ENCODE measurements at places on chromosomes 2 and 18.

DNA sequence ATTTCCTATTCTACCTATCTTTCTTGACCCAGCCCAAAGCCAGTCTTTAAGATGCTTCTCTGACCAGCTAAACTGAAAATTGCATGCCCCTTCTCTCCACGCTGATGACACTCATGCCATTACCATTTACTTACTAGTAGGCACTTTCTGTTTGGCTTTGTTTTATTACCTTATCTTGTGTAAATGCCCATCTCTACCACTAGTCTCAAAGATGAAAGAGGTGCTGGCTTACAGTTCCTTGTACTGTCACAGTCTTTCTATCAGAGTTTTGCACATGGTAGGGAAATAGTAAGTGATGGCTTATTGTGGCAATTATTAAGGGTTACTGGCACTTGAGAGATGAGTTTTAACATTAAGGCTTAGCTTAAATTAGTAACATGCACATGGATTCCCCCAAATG lies 352.1 kb downstream of the RBM43 start:
- DNase-seq, result no peak

DNA sequence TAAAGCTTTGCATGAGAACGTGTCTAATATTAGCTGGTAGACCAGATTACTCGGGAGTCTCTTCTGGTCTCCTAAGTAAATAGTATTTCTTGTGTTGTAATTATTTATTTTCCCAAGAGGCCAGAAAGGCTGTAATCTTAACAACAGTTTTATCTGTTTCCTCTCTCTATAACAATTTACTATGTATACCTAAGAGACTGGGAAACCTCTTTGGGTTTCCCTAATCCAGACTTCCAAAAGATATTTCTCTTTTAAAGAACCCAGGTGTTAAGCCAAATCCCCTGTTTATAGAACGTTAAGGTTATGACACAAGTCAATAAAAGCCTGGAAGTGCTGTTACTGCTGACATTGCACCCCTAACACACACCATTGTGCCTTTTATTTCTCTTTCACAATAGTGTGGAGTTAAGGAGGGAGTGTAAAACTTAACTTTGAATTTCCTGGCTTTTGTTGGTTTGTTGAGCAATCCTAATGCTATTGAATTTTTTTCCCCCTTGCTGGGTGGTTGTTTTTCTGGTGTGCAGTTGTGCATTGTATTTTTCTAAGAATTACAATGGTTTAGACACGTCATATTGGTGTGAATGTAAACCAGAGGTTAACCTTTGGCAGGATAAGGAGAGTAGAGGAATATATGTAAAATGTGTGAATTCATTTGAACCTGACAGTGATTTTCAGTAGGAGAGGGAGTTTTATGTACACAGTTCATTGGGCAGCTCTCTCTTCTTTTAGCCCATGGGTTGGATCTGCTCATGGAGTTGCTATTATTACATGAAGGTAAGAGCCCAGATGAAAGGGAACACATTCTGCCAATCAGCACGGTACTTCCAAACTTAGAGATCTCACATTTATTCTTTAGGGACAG lies 192.8 kb downstream of the MTX2 start:
- no peak for DNase-seq

DNA sequence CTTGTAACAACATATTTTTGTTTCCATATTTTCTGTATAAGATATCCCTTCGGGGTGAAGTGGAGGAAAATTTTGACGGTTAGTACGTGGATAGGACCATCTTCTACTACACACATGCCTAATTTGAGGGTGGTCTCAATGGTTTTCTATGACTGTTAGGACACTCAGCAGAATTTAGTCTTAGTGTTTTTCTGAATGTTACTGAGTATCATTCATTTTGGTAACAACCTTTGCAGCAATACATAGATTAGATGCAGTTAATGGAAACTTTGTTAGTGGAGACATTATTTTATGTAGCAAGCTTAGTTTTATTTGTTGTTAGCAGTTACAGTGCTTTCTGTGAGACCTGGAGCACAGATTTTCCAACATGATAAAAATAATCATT lies 1.6 kb downstream of the ITGAV start:
- no peak for DNase-seq

DNA sequence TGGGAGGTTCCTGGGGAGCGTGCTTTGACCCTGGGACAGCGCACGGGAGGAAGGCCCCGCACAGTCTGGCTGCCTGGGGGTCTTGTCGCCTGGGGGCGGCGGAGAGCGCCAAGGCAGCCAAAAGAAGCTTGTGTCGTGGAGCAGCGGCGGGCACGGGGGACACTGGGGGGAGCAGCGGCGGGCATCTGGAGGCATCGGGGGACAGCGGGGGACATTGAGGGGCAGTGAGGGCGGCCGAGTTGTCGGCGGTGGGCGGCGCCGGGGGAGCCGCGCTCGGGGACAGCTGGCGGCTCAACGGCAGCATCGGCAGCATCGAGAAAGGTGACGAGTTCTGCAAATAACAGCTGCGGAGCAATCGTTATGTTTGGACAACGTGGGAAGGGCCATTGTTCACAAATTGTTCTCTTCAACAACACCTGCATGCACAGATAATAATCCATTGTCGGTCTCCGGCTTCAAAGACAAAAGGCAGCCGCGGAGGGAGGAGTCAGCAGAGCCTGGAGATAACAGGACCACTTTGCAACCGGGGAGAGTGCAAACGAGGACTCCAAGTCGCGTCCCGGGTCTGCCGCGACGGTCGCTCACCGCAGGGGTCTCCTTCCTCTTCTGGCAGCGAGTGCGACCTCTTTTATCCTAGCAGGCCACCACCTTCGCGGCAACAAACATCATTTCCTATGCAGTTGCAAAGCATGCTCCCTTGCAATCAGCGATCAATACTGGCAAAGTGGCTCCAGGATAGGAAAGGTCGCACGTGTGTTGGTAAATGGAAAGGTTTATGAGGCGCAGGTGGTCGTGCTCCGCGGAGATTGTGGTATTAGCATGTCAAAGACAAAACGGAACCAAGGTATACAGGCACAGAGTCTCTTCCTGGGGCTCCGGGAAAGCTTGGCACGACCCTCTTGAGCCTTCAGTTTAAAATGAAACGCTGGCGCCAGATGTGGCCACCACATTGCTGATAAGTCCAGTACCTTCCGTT lies 132.3 kb upstream of the DLX2 start:
- DNase-seq, result peak; percentile 75

DNA sequence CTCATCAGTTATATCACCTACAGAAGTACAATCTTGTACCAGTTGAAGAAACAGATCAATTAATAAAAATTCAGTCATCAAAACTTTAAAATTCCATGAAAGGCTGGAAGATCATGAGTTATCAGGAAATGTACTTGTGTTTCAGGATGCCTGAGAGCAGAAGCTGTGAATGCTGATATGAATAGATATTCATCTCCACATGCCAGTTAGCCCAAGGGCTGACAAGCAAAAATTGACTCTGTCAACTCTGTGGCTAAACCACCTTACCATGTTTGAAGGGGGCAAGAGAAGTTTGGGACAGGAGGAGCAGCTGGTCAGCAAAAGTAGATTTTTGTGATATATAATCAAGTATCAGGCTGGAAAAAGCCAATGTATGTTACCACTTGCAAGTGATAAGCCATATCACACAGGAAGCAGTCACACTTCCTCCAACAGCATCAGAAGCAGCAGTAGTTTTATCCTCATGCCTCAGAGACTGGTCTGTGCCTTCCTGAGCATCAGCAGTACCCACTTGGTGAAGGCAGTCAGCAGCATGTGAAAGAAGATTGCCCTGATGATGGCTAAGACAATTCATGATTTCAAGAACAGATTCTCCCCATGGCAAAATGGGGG lies 328.2 kb upstream of the CNTNAP5 start:
- DNase-seq, result no peak

- DNase-seq, result no peak
Observed at GRCh38 chr18:75467281-75467795, 39.8 kb upstream of the SMIM21 start.
